ENCODE measurements at places on chromosomes 5 and 9. TPM values are rescaled to one million over a fixed set of nuclear protein-coding genes. Genes with fewer than 3 reads are reported as not detected.

Gene SOHLH1
- not detected for polyA plus RNA-seq

Gene TCF7
- polyA plus RNA-seq, result 17.3 TPM

Gene TMEM252
- 6.1 TPM for polyA plus RNA-seq

Gene ERAP2
- polyA plus RNA-seq, result 3.2 TPM

Gene SERINC5
- 49.6 TPM for polyA plus RNA-seq

Gene CIZ1
- polyA plus RNA-seq, result 115 TPM

Gene MLANA
- 0.98 TPM for polyA plus RNA-seq

Gene ABCA1
- 12.0 TPM for polyA plus RNA-seq

Gene LCN6
- polyA plus RNA-seq, result not detected

Gene CDO1
- polyA plus RNA-seq, result 26.7 TPM

Gene IL5
- not detected for polyA plus RNA-seq

DNA sequence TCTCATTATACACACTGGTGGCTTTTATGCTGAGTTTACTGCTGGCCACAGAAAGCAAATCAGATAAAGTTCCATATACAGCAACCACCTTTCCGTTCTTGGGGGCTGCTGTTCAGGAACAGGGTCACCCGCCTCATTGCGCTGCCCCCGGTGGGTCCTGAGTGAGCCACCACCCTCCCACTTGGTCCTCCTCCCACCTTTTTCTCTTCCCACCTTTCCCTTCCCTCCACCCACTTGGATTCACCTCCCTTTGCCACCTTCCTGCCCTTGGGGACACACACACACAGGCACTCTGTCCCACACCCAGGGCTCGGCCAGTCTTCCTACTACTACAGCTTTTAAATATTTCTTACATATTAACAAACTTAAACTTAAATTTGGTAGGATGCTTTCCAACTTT lies 127.6 kb downstream of the WDR70 start:
- DNase-seq, result no peak

GRCh38 chr9:112048924-112049691 lies 126.0 kb downstream of the SUSD1 start:
- DNase-seq, result no peak

DNA sequence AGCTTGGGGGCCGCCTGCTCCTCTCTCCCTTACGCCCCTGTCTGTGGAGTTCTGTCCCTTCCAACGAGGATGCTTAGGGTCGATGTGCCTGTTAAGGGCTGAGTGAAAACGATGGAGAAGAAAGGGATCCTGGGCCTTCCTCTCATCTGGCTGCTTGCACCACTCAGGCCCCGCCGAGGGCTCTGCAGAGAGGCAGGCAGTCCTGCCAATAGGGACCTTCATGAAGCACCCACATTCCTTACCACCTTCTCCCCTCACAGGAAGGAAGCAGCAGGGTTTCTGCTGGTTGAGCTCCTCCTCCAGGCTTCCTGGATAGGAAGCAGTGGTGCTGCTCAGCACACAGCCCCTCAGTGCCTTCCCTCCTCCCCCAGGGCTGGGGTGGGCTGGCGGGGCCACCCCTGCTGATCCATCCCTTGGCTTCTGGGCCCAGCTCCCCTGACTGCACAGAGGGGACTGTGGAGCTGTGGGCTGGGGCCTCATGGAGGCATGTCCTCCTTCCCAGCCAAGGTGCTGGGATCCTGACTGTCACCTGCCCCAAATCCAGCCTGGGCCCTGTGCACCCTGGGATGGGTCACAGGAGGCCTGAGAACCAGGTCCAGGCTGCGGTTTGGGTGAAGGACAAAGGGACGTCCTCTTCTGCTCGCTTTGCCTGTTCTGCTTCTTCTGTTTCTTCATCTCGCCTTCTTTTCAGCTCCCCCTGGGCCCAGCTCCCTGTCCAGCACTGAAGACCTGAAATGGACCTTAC lies 50.5 kb downstream of the AHRR start:
- no peak for DNase-seq

- DNase-seq, result no peak
Observed at GRCh38 chr9:136618580-136619547, 43.9 kb upstream of the EGFL7 start.

GRCh38 chr9:35604578-35605350 lies at the start of gene TESK1:
TESK1 (plus strand) TSS chr9:35605262; CDS start chr9:35605620, 358 bp downstream.
- peak; percentile 53 for DNase-seq

DNA sequence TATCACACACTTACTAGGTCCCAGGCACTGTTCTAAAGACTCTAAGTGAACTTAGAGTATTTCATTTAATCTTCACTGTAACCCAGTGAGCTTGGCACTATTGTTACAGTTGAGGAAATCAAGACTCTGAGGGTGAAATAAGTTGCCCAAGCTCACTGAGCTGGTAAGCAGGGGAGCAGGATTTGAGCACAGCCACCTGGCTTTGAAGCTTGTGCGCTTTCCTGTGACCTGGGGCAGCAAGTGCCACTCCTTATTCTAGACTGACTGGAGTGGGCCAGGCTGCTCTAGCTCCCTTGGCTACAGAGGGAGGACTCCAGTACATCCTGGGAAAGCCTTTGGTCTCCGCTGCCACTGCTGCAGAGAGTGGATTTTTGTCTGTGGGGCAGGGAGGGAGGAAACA lies 50.0 kb downstream of the RGS3 start:
- DNase-seq, result no peak

- DNase-seq, result no peak
Observed at GRCh38 chr5:45491368-45491767, 204.8 kb downstream of the HCN1 start.

DNA sequence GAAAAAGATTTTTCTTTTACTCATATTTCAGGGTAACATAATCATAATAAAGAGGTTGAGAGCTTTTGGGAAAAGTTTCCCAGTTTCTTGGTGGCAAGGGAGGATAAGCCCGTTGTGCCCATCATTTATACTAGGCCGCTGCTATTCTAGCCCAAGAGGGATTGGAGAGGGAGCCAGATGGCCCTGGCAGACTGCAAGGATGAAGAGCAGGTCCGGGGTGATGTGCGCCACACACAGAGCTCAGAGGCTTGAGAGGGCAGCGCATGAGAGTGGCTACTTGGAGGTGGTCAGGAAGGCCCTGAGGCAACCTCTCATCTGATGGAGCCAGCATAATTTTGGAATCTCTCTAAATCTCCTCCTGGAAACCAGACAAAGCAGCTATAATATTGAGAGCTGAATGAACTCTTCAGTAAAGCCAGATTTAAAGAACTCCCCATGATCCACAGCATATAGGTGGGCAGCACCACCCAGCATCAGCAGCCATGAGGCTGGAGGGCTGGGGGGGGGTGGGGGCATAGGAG lies 110.1 kb downstream of the MED27 start:
- no peak for DNase-seq

DNA sequence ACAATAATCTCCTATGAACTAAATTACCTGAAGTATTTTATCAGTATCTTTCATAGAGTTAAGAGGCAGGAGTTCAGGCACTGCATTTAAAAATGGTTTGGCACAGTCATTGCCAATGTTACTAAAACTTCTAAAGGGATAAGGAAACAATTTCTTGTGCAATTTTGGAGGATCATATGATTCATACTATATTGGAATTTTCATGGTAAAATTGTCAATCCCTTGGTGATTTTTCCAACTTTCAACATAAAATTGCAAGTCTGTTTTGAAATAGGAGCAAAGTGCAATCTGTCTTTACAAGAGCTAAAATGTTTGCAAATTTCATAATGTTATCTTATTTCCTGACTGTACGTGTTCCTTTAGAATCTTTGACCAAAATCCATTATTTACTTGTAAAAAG lies 211.1 kb downstream of the DMRTA1 start:
- DNase-seq, result no peak

GRCh38 chr9:78860801-78861475 lies 564.0 kb downstream of the PSAT1 start:
- no peak for DNase-seq

DNA sequence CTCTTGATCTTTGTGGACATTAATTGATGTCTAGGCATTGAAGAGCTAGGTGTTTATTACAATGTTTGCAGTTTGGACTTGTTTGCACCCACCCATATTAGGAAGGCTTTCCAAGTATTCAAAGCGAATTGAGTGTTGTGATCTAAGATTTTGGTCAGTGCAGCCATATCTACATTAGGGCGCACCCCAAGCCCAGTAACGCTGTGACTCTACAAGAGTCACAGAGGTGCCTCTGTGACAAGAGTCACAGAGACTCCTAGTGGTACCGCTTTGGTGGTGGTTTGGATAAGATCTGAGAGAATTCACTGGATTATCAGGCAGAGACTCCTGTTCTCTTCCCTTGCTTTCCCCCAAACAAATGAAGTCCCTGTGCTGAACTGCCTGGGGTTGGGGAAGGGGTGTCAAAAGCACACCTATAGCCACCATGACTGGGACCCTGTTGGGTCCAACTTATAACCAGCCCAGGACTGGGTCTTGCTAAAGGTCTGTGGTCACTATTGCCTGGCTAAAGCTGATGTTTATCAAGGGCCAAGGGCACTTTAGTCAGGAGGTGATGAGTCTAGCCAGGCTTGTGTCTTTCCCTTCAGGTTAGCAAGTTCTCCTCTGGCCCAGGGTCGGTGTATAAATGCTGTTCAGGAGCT lies 114.1 kb upstream of the RIOK2 start:
- peak; percentile 7 for DNase-seq

DNA sequence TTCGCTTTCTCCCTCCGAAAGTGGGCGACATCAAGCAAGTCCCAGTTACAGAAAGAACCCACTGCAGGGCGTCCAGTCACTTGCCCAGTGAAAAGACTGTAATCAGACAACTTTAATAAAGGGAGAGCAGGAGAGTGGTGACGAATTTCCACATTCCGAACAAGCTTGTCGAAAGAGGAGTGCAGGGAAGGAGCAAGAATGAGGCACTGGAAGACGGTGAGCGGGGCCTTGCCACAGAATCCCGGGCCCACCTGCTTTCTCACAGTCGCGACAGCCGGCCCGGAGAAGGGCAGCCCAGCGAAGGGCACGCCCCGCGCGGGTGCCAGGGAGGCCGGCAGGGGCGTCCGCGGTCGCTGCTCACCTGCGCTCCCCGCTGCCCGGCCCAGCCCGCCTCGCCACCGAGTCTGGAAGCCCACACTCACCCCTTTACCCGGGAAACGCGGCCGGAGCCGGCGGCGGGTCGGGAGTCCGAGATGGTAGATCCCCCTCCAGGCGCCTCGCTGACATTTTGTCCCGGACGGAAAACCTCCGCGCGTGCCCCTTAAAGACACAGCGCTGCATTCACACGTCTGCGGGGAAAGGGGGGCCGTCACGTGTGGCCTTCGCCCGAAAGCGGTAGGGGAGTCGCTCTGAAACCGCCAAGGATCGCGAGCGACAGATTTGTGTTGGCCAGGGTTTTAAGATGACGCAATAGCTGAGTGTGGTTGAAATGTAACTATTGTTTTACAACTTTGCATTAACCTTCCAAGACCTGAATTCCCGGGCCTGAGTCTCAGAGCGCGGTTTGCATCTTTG lies at the start of gene ZBED3:
ZBED3 (minus strand) TSS at position 597 of the 795 bp plus-strand sequence. CDS start 9,407 bp downstream, outside the sequence.
- DNase-seq, result peak; percentile 84

GRCh38 chr5:10699987-10700386 lies 61.0 kb downstream of the DAP start:
- DNase-seq, result no peak

DNA sequence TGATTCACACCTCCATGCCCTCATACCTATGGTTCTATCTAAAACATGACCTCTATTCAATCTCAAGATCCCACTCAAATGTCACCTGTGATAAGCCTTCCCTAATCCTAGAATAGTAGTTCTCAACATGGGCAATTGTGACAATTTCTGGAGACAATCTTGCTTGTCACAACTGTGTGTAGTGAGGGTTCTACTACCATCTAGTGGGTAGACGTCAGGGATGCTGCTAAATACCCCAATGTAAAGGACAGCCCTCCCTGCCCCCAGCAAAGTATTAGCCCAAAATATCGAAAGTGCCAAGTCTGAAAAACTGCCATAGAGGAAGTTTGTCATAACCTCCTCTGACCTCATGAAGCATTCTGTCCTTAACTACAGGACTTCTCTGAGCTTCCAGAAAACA lies 32.0 kb downstream of the TBCA start:
- DNase-seq, result no peak

- no peak for DNase-seq
Observed at GRCh38 chr5:15791859-15792258, 291.9 kb downstream of the FBXL7 start.

DNA sequence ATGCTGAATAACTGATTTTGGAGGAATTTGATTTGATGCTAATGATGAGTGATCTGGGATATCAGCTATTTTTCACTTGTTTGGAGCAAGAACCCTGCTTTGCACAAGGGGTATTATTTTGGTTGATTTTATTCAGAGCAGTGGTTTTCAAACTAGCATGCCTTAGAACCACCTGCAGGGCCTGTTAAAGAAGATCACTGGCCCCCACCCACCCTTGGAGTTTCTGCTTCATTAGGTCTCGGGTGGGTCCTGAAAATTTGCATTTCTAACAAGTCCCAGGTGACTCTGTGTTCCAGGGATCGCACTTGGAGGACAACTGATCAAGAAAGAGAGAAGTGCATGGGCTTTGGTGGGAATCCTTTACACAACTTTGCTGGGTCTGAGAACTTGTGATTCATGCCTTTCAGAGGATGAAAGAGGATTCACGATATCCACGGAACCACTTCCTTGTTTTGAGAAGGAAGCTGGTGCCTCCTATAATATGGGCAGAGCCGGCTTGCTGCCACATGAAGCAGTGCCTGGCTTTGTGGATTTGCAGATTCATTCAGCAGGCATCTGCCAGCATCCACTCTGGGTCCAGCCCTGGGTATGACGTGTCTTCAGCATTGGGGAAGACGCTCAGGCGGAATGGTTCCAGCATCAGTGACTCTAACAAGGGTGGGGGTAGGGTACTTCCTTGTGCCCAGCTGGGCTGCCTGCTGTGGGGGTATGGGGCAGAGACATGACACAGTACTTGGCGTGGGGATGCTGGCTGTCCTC lies 106.6 kb upstream of the PITX1 start:
- DNase-seq, result no peak

- no peak for DNase-seq
Observed at GRCh38 chr9:93107825-93108161, 11.8 kb downstream of the CARD19 start.

DNA sequence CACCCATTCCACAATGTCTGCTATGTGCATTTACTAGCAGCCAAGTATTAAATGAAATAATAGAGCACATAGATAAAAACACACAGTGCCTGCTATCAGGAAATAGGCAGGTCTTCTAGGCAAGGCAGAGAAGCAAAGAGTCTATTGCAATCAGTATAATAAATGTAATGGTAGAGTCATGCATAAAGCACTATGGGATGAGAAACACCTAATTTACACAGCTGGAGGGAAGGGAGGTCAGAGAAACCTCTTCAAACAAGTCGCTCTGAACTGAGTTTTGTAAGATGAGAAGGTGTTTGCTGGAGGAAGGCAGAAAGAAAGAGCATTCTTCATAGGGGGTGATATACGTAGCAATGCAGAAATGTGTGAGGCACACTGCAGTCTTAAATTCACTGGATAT lies 341.0 kb upstream of the DMAC1 start:
- no peak for DNase-seq

- DNase-seq, result no peak
Observed at GRCh38 chr9:93194221-93194625, 10.3 kb downstream of the WNK2 start.

GRCh38 chr5:148414833-148415232 lies 31.1 kb downstream of the FBXO38 start:
- DNase-seq, result no peak
